ENCODE measurements at places on chromosomes 2 and 18.

DNA sequence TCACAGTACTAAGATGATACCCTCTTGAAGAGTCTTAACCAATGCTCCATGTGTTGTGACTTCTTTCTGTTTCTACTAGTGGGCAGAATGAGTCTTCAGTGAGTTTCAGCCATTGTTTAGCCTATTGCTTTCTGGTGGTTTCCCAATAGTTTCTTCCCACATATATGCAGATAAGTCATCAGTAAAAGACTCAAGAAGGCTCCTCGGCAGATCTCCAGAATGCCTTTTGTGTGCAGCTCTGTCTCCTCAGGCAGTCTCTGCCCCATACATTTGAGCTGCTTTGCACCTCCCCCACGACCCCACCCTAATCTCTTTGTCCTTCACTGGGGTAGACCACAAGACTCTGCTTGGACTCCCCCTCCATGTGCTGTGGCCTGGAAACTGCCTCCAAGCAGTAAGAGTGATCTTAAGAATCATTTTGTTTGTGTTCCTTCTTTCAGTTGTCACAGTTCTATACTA is 71.6 kb upstream of the CHRNA1 start:
- peaks cover 7% of the 10 kb centered on the region for H3K36me3 ChIP-seq
- H3K27ac ChIP-seq = no peak overlapping the region
- DNase-seq = no peak
- no peaks in the 10 kb centered on the region for H3K27me3 ChIP-seq
- H3K4me3 ChIP-seq = no peak overlapping the region

GRCh38 chr2:45743531-45744396 is 92.3 kb downstream of the PRKCE start:
- no peaks in the 10 kb centered on the region for H3K4me1 ChIP-seq
- H3K27ac ChIP-seq = no peak overlapping the region
- H3K4me3 ChIP-seq = no peak overlapping the region
- H3K36me3 ChIP-seq = no peaks in the 10 kb centered on the region
- no peak for DNase-seq

GRCh38 chr2:120870467-120870788 is 134.8 kb downstream of the GLI2 start:
- no peaks in the 10 kb centered on the region for H3K4me1 ChIP-seq
- no peaks in the 10 kb centered on the region for H3K36me3 ChIP-seq
- no peak overlapping the region for H3K27ac ChIP-seq
- no peak overlapping the region for H3K4me3 ChIP-seq
- DNase-seq = no peak
- no peaks in the 10 kb centered on the region for H3K27me3 ChIP-seq

DNA sequence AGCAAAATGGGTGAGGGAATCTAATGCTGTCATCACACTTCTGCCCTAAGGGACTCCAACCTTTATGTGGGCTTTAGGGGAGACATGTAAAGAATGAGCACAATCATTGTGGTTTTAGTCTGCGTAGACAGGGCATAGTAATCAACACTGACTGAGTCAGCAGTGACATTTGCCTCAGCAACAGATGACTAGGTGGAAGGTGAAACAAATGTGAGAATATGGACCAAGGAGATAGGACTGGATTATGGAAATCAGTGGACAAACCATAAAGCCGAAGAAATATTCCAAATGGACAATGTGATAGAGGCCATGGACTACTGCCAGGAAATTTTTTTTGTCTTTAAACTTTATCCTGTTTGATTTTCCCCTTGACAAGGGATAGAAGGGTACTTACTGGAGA is 83.9 kb downstream of the PDK1 start:
- no peaks in the 10 kb centered on the region for H3K4me1 ChIP-seq
- H3K36me3 ChIP-seq = no peaks in the 10 kb centered on the region
- H3K4me3 ChIP-seq = no peak overlapping the region
- no peak overlapping the region for H3K27ac ChIP-seq

GRCh38 chr2:217755027-217755745 is 247.6 kb downstream of the TNS1 start:
- no peak overlapping the region for H3K4me3 ChIP-seq
- DNase-seq = no peak
- no peaks in the 10 kb centered on the region for H3K4me1 ChIP-seq
- H3K27ac ChIP-seq = no peak overlapping the region
- H3K27me3 ChIP-seq = no peaks in the 10 kb centered on the region

- no peak for DNase-seq
- no peaks in the 10 kb centered on the region for H3K36me3 ChIP-seq
- peaks cover 6% of the 10 kb centered on the region for H3K4me1 ChIP-seq
- H3K27ac ChIP-seq = no peak overlapping the region
Measured at GRCh38 chr2:97718942-97719341, 5.6 kb downstream of the ZAP70 start.

GRCh38 chr18:10588975-10589374 is 63.1 kb downstream of the NAPG start:
- H3K27ac ChIP-seq = no peak overlapping the region
- H3K4me1 ChIP-seq = no peaks in the 10 kb centered on the region
- H3K4me3 ChIP-seq = no peak overlapping the region
- no peaks in the 10 kb centered on the region for H3K36me3 ChIP-seq

- peaks cover 6% of the 10 kb centered on the region for H3K36me3 ChIP-seq
- no peak overlapping the region for H3K27ac ChIP-seq
- no peak overlapping the region for H3K4me3 ChIP-seq
- no peaks in the 10 kb centered on the region for H3K27me3 ChIP-seq
- peaks cover 12% of the 10 kb centered on the region for H3K4me1 ChIP-seq
Measured at GRCh38 chr2:98463551-98463971, 18.9 kb downstream of the INPP4A start.

DNA sequence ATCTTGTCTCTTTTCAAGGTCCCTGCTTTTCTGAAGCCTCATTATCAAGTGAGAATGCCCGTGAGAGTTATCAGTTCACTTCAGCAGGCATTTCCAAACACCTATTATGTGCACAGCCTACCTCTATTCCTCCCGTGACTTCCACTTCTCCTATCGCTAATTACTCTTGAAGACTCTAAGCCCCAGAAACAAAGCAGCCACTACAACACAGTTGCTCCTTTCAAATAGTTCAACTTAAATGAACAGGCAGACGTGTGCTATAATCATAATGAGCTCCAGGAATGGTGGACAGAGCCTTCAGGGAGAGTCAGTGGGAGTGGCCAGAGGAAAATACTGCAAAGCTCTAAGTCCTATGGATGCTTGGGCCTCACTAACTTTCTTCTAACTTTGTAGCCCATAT is 159.0 kb downstream of the RDH14 start:
- no peaks in the 10 kb centered on the region for H3K36me3 ChIP-seq
- no peak for DNase-seq
- no peak overlapping the region for H3K27ac ChIP-seq

- H3K4me3 ChIP-seq = no peak overlapping the region
- H3K36me3 ChIP-seq = no peaks in the 10 kb centered on the region
- no peaks in the 10 kb centered on the region for H3K27me3 ChIP-seq
- H3K27ac ChIP-seq = no peak overlapping the region
Measured at GRCh38 chr2:211408483-211408891, 852.1 kb downstream of the CPS1 start.

GRCh38 chr18:8049147-8049546 is 482.0 kb downstream of the PTPRM start:
- no peaks in the 10 kb centered on the region for H3K27me3 ChIP-seq
- peaks cover 7% of the 10 kb centered on the region for H3K4me1 ChIP-seq
- no peaks in the 10 kb centered on the region for H3K36me3 ChIP-seq
- DNase-seq = no peak
- no peak overlapping the region for H3K27ac ChIP-seq
- no peak overlapping the region for H3K4me3 ChIP-seq

- H3K27me3 ChIP-seq = no peaks in the 10 kb centered on the region
- H3K4me1 ChIP-seq = no peaks in the 10 kb centered on the region
- no peak overlapping the region for H3K27ac ChIP-seq
- no peak overlapping the region for H3K4me3 ChIP-seq
- DNase-seq = no peak
Measured at GRCh38 chr2:135072125-135072997, 20.3 kb downstream of the RAB3GAP1 start.

GRCh38 chr18:79792096-79792987 is 5.4 kb upstream of the KCNG2 start:
- no peak for DNase-seq
- no peak overlapping the region for H3K4me3 ChIP-seq
- H3K27me3 ChIP-seq = peaks cover 20% of the 10 kb centered on the region
- H3K27ac ChIP-seq = no peak overlapping the region
- no peaks in the 10 kb centered on the region for H3K4me1 ChIP-seq

GRCh38 chr18:56831988-56832387 is 180.8 kb downstream of the WDR7 start:
- H3K4me3 ChIP-seq = no peak overlapping the region
- no peak overlapping the region for H3K27ac ChIP-seq
- peak; percentile 41 for DNase-seq
- H3K27me3 ChIP-seq = no peaks in the 10 kb centered on the region
- no peaks in the 10 kb centered on the region for H3K4me1 ChIP-seq

DNA sequence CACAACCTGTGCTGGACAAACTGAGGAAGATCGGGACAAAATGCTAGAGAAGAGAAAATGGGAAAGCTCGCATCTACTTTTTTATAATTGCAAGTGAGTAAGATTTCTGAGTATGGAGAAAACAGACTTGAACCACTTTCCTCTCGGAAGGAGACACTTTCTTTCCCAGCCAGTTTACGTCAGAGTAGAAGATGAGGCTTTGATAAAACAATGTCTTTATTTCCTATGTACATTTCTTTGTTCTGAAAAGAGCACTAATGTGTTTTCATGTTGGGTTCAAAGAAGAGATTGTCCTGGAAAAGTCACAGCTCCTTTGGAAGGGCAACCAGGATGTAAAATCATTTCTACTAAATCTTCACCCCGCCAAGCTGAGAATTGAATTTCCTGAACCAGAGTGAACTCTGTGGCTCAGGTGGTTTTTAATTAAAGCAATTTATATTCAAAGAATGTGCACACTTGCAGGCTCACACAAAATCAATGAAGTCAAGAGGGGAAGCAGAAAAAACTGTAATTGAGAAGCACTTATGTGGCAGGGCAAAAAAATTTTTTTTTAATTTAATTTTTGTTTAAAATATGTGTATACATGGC is 23.4 kb upstream of the ITGA6 start:
- H3K4me3 ChIP-seq = no peak overlapping the region
- DNase-seq = no peak
- no peaks in the 10 kb centered on the region for H3K4me1 ChIP-seq
- H3K27me3 ChIP-seq = no peaks in the 10 kb centered on the region

GRCh38 chr2:216366777-216367471 is 5.4 kb downstream of the MARCHF4 start:
- no peak for DNase-seq
- peaks cover 2% of the 10 kb centered on the region for H3K27me3 ChIP-seq
- H3K4me1 ChIP-seq = peaks cover 5% of the 10 kb centered on the region
- H3K27ac ChIP-seq = no peak overlapping the region

GRCh38 chr18:61549416-61549815 is 216.2 kb downstream of the CDH20 start:
- H3K4me3 ChIP-seq = no peak overlapping the region
- H3K27me3 ChIP-seq = no peaks in the 10 kb centered on the region
- no peaks in the 10 kb centered on the region for H3K4me1 ChIP-seq
- DNase-seq = no peak

- H3K4me3 ChIP-seq = no peak overlapping the region
- H3K27me3 ChIP-seq = no peaks in the 10 kb centered on the region
- peaks cover 34% of the 10 kb centered on the region for H3K36me3 ChIP-seq
- no peak overlapping the region for H3K27ac ChIP-seq
Measured at GRCh38 chr2:165863810-165864261, 69.8 kb upstream of the GALNT3 start.

DNA sequence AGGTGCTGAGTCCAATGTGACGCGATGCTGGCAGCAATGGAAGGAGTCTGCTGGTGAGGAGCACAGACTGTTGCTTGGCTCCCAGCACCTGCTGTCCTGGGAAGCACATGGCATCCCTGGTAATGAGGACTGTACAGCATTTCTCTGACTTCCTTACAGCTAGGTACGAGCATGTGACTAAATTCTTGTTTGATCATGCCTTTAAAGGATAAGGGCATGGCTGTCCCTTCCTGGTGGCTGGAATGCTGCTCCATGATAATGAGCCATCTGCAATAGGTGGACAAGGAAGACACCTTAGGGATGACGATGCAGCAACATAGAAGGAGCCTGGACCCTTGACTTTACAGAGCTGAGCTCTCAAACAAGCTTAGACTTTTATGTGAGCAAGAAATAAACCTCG is 278.0 kb upstream of the SPRED2 start:
- H3K4me1 ChIP-seq = 0 out of 2 replicates have a peak, but pooled peaks cover 3% of the 10 kb centered on the region
- no peak for DNase-seq
- no peak overlapping the region for H3K4me3 ChIP-seq
- no peaks in the 10 kb centered on the region for H3K36me3 ChIP-seq
- no peaks in the 10 kb centered on the region for H3K27me3 ChIP-seq

DNA sequence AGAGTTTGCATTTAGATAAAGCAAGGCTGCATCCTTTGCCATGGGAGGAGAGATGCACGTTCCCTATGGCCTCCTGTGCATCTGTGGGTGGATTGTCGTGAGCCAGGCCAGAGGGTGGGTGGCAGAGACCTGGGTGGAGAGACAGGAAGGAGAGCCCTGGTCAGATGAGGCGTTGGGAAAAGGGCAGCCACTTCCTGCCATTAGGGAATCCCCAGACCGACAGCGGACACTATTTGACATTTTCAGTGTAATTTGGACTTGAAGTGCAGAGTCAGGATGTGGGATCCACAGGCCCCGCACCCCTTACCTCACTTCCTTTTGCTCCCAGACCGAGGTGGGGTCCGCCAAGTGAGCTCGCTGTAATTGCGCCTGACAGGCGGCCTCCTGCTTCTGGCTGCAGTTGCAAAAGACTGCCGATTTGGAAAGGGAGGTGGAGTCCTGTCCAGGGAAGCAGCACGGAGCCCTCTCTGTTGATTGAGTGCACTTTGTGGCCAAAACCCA is 150.0 kb downstream of the DYSF start:
- no peak overlapping the region for H3K4me3 ChIP-seq
- peaks cover 8% of the 10 kb centered on the region for H3K4me1 ChIP-seq
- no peaks in the 10 kb centered on the region for H3K27me3 ChIP-seq
- H3K36me3 ChIP-seq = no peaks in the 10 kb centered on the region

All from H9 (cell line).